ENCODE measurements at places on chromosomes 11 and 22. TPM values are rescaled to one million over a fixed set of nuclear protein-coding genes. Genes with fewer than 3 reads are reported as not detected.

PGA5 gene
- not detected for total RNA-seq

CCDC116 gene
- total RNA-seq: 0.08 TPM

OR5B21 gene
- not detected for total RNA-seq

KDELR3 gene
- total RNA-seq: 121 TPM

DKK3 gene
- 293 TPM for total RNA-seq

WDR74 gene
- total RNA-seq: 57.8 TPM

PPME1 gene
- total RNA-seq: 35.9 TPM

RFPL2 gene
- not detected for total RNA-seq

MIOX gene
- total RNA-seq: not detected

GTSE1 gene
- not detected for total RNA-seq

ALKBH3 gene
- 29.9 TPM for total RNA-seq

OR6A2 gene
- 0.15 TPM for total RNA-seq

MORC2 gene
- total RNA-seq: 10.7 TPM

RNF121 gene
- 107 TPM for total RNA-seq

DNAJB7 gene
- not detected for total RNA-seq

OR8G1 gene
- total RNA-seq: not detected

SEPTIN5 gene
- total RNA-seq: 55.8 TPM

EMID1 gene
- 0.08 TPM for total RNA-seq

TXNRD2 gene
- total RNA-seq: 22.0 TPM

ELFN2 gene
- not detected for total RNA-seq

DGKZ gene
- 30.0 TPM for total RNA-seq

SLC29A2 gene
- total RNA-seq: 0.08 TPM

CTSF gene
- 11.3 TPM for total RNA-seq

MUC5AC gene
- not detected for total RNA-seq

GRIA4 gene
- total RNA-seq: not detected

AIFM3 gene
- total RNA-seq: 0.23 TPM

SLC22A6 gene
- not detected for total RNA-seq

GLB1L3 gene
- not detected for total RNA-seq

NPAS4 gene
- not detected for total RNA-seq

H19 gene
- total RNA-seq: 2.3 TPM

BIK gene
- not detected for total RNA-seq

TYR gene
- total RNA-seq: not detected

MUC15 gene
- total RNA-seq: not detected

SLC22A12 gene
- total RNA-seq: not detected

APOA4 gene
- total RNA-seq: not detected

ADAMTS15 gene
- 42.8 TPM for total RNA-seq

CELSR1 gene
- 0.30 TPM for total RNA-seq

RGL4 gene
- not detected for total RNA-seq

CARD18 gene
- total RNA-seq: not detected

PHOX2A gene
- not detected for total RNA-seq

SMIM35 gene
- total RNA-seq: not detected

OR52I1 gene
- not detected for total RNA-seq

C11orf91 gene
- not detected for total RNA-seq
